Stimulated activated CD8-positive, alpha-beta memory T cell treated with anti-CD3 and anti-CD28 coated beads, Interleukin-4, amount 100 ng/mL, for 24 hours (primary cell): ENCODE measurements at places on chromosomes 2 and 18.

- no peak for DNase-seq
These were observed 26.2 kb downstream of the ADI1 start for GRCh38 chr2:3492951-3493614.

DNA sequence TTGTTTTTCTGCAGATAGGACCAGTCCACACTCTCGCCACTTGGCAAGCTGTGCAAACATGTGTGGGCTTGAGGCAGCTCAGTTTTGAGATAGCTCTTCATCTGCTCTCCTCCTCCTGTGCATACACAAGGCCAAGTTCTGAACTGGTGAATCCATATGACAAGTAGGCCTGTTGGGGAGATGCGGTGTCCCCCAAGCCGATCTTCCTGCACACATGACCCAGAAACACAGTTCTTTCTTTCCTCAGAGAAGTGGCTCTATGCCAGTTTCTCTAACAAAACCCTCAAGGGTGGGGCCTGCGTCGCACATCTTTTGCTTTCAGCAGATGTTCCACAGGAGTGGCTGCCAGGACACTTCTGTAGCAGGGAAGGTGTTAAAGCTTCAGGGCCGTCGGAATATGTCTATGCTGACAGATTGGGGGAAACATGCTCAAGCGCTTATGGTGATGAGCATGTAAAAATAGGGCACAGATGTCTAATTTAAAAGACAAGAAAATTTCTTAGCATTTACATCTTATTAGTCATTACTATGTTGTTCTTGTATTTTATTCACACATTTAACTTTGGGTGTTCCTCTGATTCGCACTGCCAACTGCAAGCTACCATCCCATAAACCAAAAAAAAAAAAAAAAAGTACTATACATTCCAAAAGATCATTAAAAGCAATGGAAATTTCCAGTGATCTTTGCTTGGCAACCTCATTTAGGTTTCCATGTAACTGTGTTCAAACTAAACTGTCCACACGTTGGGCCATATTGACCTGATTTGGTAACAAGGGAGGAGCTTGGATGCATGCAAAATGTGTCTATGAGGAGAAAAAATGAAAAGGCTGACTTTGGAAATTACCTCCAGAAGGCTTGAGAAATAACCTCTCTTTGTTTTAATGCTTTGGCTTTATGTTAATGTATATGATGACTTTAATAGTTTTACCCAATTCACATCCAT is 1055.5 kb upstream of the KLHL29 start:
- DNase-seq = no peak

- no peak for DNase-seq
These were observed 1.3 kb downstream of the DCDC2C start for GRCh38 chr2:3704692-3705091.

- DNase-seq = no peak
These were observed 668.1 kb downstream of the EPHA4 start for GRCh38 chr2:220904015-220904414.
